ENCODE measurements at places on chromosomes 4 and X.

DNA sequence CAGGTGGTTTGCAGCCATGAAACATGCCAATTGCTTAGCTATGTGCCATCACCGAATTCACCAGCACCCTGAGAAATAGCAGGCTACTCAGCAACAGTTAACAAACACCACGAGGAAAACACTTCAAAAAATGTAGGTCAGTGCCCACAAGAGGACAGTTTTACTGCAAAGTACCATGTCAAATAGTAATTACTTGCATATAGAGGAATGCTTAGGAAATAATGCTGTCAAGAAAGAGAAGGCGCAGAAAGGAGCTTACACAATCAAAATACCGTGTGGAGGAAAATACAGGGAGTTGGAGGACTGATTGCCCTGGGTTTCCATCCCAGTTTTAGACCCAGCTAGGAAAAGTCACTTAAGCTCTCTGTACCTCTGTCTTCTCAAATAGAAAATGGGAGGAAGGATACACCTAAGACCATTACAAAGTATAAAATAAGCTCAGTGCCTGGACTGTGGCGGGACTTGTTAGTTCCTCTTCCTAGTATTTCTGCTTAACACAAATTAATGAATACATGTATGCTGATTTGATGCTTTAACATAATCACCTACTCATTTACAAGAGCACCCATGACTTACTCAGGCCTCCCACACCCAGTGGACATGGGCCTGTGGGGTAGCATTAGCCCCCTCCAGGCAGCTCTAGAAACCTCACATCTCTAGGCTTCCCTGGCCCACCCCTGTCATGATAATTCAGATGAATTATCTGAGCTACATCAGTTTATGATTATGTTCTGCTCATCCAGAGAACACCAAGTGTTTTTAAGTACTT, 44.5 kb upstream of the IL21 start:
- DNase-seq = no peak

DNA sequence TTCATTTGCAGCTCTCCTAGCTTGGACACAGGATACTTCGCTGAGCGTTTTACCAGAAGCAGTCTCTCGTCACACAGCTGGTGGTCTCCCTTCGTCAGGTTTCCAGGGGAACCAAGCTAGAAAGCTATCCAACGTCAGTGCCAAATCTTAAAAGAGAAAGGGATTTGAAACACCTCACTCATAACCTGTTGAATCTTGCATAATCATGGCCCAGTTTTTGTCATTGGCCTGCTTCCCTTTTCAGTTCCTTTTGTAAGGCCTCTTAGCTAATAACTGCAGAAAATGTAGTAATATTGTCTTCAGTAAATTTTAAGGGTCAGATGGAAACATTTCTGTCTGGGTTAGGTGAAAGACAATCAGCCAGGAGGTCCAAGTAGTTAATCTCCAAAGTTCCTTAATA, 22.0 kb downstream of the RAB39B start:
- DNase-seq = no peak

DNA sequence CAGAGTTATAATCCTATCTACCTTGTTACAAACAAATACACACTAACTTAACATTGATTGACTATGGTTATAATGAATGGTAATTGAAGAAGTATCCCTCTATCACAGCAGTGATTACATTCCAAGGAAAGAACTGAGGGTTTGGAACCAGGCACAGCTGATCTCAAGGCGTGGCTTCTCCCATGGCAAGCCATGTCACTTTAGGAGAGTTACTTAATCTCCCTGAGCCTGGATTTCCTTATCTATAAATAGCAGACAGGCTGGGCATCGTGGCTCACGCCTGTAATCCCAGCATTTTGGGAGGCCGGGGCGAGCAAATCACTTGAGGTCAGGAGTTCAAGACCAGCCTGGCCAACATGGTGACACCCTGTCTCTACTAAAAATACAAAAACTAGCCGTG, 25.6 kb downstream of the SORBS2 start:
- no peak for DNase-seq

DNA sequence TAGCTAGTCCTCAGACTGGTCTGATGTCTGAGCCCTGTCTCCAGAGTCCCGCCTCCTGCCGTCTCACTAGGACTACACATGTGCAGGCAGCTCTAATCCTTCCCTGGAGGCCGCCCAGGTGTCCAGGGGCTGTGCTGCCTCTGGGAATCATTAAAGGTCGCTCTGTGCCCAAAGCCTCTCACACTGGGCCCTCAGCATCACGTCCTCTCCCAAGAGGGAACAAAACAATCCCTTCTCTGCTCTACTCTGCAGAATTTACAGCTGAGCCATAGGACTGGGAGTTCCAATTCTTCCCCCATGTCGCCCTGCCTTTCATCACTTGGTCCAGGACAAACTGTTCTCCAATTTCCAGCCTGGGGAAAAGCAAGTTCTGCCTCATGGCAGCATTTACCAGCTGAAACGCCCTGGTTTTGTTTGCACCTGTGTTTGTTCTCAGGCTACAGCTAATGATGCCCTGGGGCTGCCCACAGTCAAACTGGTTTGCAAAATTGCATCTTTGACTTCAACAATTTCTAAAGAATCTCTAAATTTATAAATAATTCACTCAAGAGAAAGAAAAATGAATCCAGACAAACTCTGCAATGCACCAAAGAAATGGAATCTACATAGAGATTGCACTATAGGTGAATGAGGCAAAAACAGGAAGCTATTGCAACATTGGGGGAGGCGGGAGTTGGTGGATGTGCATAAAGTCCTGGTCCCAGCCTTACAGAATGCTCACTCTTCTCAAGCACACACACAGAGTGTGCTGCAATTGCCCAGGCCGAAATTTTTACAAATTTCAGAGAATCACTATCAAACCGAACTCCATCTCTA, 7.2 kb upstream of the MRFAP1 start:
- no peak for DNase-seq

- DNase-seq = no peak
Measured at GRCh38 chr4:114615435-114615834, 16.8 kb downstream of the UGT8 start.

DNA sequence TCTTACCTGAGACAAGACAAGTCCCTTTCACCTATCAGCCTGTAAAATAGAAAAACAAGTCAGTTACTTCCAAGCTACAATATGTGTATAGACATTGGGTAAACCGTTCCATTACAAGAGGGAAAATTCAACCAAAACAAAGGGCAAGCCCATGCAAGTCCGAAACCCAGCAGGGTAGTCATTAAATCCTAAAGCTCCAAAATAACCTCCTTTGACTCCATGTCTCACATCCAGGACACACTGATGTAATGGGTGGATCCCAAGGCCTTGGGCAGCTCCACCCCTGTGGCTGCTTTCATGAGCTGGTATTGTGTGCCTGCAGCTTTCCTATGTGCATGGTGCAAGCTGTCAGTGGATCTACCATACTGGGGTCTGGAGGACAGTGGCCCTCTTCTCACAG, 14.7 kb upstream of the FAM47B start:
- no peak for DNase-seq
